ENCODE measurements at places on chromosomes 11 and 22.

- DNase-seq: no peak
These were observed 87.8 kb downstream of the CACNA1I start for GRCh38 chr22:39658367-39658766.

DNA sequence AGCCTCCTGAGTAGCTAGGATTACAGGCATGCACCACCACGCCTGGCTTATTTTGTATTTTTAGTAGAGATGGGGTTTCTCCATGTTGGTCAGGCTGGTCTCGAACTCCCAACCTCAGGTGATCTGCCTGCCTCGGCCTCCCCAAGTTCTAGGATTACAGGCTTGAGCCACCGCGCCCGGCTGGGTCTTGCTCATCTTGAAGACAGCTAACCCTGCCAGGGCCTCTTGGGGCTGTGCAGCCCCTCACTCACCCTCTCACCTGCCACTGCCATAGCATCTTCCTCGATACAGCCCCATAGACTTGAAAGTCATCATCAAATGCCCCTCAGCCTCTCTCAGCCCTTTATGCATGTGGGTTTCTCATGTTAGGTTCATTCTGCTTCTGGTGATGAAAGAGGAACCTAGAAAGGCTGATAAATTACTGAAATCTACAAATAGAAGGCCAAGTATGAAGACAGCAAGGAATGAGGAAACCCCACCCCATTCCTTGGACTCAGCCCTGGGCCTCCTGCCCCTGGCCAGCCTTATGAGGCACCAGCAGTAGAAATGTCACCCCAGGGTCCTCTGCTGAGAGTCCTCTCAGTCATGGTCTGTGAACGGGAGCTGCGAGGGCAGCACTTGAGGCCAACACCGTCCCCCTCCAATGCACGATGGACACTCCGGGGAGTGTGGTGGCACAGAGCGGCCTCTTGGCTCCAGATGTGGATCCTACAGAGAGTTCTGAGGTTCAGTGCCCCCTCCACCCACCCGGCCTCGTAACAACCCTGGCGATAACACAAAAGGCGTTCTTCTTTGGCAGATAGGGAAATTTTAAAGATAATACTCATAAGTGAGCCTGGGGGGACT, 24.8 kb downstream of the SCGB1A1 start:
- no peak for DNase-seq

GRCh38 chr22:45743687-45744086, 72.1 kb downstream of the ATXN10 start:
- no peak for DNase-seq

DNA sequence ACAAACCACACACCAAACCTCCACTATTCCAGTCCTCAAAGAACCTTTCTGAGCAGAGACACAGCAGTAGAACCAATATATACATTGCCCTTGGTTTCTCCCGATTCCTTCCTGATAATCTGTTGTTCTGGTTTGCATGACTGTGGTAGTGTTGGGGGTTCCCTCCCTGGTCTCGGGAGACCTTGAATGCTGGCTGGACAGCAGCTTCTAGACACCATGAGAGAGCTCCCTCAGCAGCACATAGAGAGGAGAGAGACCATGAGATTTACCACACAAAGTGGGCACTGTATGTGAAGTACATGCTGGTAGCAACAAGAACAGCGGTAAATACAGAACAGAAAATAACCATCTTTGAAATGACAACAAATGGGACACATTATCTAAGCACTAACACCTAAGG, 2.6 kb downstream of the C11orf91 start:
- DNase-seq: no peak

- DNase-seq: no peak
These were observed 374.6 kb downstream of the INSC start for GRCh38 chr11:15489281-15489680.

DNA sequence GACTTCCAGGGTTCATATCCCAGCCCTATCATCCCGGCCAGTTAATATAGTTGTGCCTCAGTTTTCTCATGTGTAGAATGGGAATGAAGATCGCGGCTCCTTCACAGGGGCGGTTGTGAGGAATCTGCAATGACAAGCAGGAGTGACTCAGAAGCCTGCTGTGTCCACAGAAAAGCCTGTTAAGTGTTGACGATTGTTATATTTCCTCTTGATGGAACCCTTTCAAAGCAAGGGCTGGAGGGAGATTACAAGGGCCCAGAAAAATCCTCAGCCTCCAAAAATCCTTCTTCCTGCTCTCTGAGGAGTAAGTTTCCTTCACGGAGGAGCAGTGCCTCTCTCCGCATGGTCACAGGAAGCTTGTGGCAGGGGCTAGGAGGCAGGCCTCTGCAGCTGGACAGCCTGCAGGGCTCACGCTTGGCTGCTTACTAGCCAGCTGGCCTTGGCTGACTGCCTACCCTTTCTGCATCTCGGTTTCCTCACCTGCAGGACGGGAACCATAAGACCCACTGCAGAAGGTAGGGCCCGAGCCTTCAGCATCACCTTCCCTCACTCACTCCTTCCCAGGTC, 63.4 kb downstream of the CACNG2 start:
- DNase-seq: no peak

- no peak for DNase-seq
These were observed 346 bp downstream of the FJX1 start for GRCh38 chr11:35618497-35619115.

DNA sequence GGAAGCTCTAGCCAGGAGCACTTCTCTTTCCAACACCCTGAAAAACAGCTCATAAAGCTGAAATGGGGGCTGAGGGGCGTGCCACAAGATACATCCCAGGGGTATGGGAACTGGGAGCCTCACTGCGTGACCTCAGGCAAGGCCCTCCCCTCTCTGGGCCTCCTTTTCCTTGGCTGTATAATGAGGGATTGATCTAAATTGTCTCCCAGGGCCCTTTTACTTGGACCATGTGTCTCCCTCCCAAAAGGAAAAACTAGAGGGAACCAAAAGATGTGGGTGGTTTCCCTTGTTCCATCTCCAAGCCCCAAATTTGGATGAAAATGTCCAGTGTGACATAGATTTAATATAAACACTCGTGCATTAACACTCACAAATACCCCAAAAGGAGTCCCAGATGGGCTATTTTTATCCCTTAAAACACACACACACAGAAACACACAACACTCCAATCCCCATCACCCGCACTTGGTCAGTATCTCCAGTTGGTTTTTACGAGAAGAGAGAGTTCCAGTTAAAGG, 25.9 kb upstream of the SMTN start:
- DNase-seq: no peak

DNA sequence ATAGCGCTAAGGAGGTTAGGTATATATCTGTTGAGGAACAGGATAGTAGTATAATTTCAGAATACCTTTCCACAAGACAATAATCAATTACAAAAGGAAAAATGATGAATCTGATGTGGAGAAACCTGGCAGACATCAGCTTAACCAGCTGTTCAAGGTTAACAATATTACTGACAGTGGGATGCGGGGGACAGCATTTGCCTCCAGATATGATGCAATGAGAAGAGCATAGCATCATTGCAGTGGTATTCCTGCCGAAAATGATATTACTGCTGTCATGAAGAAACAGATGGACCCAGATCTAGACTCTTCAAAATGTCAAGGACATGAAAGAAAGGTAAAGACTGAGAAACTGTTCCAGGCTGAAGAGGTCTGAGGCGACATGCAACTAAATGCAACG, 49.7 kb downstream of the RBFOX2 start:
- no peak for DNase-seq

DNA sequence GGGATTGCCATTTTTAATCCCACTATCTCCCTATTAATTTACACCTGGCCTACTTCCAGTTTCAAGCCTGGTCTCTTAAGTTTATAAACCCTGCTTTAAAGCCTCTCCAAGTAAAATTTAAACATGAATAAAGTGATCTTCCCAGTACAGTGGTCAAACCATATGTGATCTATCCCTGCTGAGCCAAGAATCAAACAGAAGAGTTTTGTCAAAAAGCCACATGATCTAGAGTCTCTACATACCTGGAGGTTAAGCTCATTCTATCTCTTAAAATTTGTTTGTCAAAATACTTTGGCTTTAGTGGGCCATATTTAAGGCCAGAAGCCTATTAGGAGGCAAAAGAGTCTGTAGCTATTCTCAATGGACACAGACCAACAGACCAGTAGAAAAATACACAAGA, 42.9 kb upstream of the DDI1 start:
- no peak for DNase-seq

DNA sequence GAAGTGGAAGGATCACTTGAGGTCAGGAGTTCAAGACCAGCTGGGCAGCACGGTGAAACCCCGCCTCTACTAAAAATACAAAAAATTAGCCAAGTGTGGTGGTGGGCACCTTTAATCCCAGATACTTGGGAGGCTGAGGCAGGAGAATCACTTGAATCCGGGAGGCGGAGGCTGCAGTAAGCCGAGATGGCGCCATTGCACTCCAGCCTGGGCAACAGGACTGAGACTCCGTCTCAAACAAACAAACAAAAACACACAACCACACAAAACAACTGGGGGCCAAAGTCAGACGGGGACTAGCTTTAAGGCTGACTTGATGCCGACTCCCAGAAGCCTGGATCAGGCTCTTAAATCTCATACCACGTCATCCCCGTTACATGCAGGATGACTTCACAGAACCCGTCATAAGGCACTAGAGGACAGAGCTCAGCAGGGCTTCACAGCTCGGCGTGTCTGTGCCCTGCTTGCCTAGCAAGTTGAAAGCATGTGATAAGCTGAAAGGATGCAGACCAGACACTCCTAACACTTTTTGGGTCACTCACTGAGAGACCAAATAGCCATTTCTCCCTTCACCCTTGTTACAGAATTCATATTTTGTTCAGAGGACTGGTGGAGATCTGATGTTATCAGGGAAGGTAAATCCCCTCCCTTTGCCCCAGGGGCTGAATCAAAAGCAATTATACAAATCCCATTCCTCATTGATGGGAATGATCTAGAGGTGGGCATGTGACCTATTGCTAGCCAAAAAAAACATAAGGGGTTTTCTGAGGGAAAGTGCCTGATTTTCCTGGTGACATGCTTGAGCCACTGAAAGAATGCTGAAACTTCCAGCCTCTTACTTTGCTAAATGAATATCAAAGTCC, 65.4 kb downstream of the GAB2 start:
- no peak for DNase-seq

GRCh38 chr11:132260636-132261035, 890.2 kb downstream of the NTM start:
- DNase-seq: no peak

GRCh38 chr11:824292-824880, 3.3 kb upstream of the CRACR2B start:
- DNase-seq: no peak

- no peak for DNase-seq
These were observed 49.1 kb downstream of the CERK start for GRCh38 chr22:46688949-46689348.

GRCh38 chr11:65355776-65356393, 1.3 kb downstream of the TIGD3 start:
- DNase-seq: no peak

- no peak for DNase-seq
These were observed 30.8 kb upstream of the SORL1 start for GRCh38 chr11:121421149-121421901.

- no peak for DNase-seq
These were observed 46.1 kb downstream of the RPUSD4 start for GRCh38 chr11:126165311-126165720.

GRCh38 chr22:38065539-38065938, 8.3 kb downstream of the PICK1 start:
- DNase-seq: no peak

DNA sequence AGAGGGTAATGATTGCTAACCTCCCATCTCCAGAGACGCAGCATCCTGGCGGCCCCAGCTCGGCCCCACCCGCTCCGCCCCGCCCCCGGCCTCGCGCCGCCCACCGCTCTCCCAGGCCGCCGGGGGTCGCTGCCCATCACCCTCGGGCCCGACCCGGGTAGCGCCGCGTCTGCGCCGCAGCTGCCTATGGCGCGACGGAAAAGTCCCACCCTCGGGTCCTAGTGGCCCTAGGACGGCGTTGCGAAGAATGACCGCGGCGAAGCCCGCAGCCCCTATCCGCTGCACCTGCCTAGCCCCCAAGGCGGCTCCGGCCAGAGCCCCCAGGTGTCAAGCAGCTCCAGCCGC, 457 bp downstream of the CPSF7 start:
- DNase-seq: peak; percentile 50

GRCh38 chr11:123548774-123549173, 105.7 kb downstream of the SCN3B start:
- no peak for DNase-seq

GRCh38 chr11:114133548-114134329, 74.2 kb downstream of the ZBTB16 start:
- DNase-seq: no peak

- DNase-seq: no peak
These were observed 942 bp upstream of the RPS6KA4 start for GRCh38 chr11:64357904-64358535.

DNA sequence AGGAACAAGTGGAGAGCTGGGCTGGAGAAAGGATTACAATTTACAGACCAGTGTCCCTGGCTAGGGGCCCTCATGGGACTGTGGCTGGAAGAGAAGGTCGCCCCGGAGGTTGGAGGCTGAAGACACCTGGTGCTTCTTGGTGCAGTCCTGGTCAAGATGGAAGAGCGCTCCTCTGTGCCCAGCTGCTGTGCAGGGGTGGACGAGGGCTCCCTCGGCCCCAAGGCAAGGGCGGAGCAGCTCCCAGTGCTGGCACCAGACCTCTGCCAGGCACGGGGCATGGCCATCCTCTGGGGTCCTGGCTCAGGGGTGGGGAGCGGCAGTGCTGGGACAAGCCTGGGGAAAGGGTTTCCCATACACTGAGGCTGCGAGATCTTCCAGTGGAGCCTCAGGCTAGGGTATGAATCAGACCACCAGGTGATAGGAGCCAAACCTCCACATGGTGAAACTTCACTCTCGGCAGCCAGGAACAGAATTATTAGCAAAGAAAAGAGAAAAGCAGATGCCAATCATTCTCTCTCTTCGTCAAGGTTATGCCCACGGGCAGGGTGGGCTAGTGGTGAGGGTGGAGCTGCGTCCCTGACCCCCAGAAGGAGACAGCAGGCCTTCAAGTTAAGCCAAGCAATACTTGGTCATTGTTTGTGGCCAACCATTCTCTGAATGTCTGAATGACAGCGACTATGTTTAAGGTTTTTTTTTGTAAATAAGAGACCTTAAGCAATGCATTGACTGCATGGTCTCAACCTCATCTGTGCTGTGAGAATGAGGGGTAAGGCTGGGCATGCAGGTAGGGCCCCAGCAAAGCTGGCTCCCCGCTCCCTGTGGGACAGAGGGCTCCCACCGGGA, 32.1 kb downstream of the PPM1F start:
- no peak for DNase-seq

DNA sequence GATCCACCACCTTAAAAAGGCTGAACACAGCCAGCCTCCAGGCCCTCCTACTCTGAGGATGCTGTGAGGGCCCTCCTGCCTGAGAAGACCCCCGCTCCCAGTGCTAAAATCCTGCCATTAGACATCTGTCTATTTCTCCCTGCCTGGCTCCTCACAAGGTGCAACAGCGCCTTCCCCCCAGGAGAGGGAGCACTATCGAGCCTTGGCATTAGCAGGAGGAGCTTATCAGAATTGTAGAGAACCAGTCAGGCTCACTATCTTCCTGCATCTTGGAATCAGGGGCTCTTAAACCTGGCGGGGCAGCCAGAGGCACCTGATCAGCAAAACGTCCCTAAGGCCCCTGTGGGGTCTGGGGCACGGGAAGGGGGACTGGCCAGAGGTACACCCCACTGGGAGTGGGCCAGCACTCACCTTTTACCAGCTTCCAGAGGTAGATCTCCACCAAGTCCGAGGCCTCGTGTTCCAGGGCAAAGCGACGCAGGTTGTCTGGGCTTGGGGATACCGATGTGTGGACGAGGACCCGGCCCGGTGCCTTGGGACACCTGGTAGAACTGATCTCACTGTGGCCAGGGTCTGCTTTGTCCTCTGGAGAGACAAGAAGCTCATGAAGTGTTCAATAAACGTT, 28.7 kb downstream of the CHRDL2 start:
- DNase-seq: peak; percentile 46

All from CMK (cell line).